SW 1271 (cell line): ENCODE measurements at places on chromosomes 6 and 20.
A peak's percentile ranks its signal among the peaks of the same experiment; 100 is the strongest.

GRCh38 chr20:40922865-40923264, 105.8 kb upstream of the TOP1 start:
- no peak for DNase-seq

- DNase-seq: no peak
These were observed 148.3 kb downstream of the TFAP2B start for GRCh38 chr6:50966986-50967385.

DNA sequence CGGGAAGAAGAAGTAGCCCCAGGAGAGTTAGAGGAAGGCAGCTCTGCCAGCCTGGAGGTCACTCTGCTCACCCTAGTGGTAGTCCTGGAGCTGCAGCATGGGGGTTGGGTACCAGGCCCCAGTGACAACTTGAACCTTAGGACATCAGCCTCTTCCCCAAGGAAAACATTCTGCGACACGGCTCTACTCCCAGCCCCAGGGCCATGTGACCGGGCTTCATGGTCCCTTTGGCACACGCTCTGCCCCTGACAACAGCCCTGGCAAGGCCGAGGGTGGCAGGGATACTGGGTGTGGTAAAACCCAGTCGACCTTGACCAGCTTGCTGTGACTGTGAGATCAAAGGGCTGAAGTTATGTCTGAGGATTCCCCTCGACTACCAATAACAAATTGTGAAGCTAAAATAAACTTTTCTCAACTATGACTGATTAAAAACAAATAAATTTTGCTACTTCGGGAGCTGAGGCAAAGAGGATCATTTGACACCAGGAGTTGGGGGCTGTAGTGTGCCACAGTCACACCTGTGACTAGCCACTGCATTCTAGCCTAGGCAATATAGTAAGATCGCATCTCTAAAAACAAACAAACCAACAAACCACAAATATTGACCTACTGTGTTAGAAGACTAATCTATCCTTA, 24.4 kb upstream of the ARID1B start:
- no peak for DNase-seq

- no peak for DNase-seq
These were observed 42.0 kb upstream of the KIF16B start for GRCh38 chr20:16615199-16615598.

GRCh38 chr20:23120936-23121750, 35.0 kb upstream of the CD93 start:
- no peak for DNase-seq

- DNase-seq: no peak
These were observed 10.2 kb upstream of the SLC22A3 start for GRCh38 chr6:160337991-160338390.

- DNase-seq: no peak
These were observed 106.2 kb downstream of the ERMARD start for GRCh38 chr6:169857343-169858292.

DNA sequence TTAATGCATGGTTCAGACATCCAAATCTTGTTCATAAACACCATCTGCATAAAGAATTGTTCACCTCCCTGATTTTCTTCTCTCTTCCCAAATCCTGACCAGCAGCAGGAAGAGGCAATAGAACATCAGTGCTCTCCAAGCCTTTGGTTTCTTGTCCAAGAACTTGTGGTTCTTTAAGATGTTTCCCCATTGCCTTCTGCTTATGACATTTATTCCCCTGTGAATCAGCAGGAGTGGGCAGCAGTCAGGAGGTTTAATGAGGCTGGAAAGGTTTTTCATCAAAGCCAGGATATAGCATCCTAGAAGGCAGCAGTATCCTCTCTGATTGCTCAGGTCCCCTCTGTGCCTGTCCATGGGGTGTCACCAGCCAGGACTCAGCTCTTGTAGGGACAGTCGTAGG, 5.3 kb downstream of the HDDC2 start:
- no peak for DNase-seq

GRCh38 chr20:42429761-42430458, 759.8 kb downstream of the PTPRT start:
- DNase-seq: no peak

DNA sequence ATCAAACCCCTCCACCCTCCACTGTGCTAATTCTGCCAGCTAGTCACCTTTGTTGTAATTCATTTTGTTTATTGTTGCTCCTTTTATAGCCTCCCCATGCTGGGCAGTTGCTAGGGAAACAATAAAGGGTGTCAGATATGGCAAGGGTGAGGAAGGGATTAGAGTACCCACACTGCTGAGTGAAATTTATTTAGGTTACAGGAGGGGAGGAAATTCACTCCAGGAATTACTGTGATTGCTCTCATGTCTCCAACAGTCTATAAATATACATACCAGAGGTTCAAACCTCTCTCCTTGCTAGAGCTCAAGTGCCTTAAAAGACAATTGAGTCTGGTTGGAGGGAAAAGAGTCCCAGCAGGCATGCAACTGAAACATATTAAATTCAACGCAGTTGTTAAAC, 90.6 kb upstream of the ADGRF1 start:
- DNase-seq: no peak

DNA sequence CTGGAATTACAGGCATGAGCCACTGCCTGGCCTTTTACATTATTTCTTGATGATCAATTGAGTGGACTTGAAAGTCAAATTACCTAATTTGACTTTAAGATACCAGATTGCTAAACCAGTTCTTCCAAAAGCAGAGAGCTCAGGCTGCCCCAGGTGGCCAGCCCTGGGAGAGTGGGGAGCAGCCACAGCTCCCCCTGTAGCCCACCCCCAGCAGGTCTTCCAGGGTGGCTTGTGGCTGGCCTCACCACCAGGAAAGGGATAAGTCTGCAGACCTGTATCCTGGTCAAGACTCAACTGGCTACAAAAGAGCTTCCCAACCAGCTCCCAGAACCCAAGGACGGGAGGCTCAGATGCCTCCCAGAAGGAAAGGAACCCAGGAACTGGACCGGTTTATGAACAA, 23.8 kb upstream of the AKAP12 start:
- no peak for DNase-seq

- no peak for DNase-seq
These were observed 6.3 kb upstream of the ZKSCAN8 start for GRCh38 chr6:28135393-28135792.

DNA sequence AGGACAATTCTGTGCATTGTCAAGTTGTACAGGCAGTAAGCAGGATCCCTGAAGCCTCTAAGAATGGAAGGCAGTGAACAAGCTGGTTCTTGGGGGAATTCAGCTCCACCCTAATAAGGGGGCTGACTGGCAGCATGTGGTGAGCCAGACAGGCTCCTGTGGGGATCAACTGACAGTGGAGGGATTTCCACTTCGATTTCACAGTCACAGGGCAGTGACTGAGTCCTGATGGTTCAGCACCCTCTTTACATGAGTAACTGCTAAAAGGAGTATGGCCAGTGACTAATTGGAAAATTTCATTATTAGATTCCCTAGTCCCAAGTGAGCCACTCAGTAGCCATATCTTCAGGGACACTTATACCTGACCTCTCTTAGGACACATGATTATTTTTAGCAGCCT, 78.4 kb downstream of the NDUFAF5 start:
- DNase-seq: no peak

DNA sequence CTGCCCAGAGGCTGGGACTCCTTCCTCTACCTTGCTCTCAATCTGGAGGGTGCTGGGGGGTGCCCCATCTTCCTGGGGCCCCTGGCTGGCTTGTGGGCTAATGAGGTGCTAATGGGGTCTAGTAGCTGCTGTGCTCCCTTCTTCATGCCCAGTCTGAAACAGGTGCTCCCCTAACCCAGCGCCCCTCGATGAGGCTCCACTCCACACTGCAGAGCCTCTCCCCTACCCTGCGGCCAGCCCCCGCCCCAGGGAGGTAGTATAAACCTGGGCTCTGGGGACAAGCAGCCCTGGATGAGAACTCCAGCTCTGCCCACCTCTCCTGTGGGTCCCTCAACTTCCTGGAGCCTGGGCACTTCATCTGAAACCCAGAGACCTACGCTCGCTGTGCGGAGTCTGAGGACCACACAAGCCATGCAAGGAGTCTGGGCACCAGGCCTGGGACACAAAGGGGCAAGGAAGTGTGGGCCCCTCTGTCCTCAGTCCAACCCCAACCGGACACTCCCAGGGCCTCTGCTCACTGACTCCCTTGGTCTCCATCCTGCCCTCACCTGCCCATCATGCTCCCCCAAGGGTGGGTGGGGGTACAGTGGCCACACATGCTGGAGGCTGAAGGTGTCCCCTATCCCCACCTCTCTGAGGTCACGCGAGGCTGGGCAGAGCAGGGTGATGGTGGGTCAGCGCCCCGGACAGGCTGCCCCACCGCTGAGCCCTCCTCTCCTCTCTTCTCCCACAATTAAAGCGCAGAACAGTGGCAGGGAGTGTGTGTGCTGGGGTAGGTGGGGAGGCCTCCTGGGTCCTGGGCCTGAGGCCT, 6.1 kb downstream of the RPL10A start:
- DNase-seq: no peak

GRCh38 chr6:123306334-123306733, 310.3 kb downstream of the CLVS2 start:
- no peak for DNase-seq

- no peak for DNase-seq
These were observed 34.3 kb downstream of the SNX5 start for GRCh38 chr20:17934141-17934862.

DNA sequence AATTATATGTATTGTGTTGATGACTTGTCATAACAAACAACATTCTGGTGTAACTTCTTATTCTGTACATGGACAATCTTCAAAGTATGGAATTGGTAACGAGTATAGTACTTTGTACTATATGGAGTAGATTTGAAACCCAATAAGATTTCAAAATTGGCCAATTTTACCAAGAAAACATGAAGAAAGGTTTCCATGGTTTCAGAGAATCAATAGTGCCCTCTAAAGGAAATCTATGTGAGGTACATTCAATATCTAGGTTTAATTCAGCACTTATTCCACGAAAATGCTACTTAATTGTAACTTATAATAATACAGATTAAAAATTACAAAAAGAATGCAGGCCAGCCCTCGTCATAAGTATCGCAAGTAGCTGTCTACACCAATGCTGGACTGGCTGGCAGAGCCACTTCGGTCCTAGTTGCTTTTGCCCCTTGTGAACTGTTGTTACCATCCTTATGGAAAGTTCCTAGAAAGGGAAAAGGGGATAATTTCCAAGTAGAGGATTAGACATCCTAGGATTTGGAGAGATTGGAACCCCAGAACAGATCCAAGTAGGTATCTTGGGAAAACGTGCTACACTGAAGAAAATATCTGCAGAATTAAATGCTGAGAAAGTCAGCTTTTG, 70.9 kb downstream of the LCA5 start:
- peak; percentile 40 for DNase-seq

DNA sequence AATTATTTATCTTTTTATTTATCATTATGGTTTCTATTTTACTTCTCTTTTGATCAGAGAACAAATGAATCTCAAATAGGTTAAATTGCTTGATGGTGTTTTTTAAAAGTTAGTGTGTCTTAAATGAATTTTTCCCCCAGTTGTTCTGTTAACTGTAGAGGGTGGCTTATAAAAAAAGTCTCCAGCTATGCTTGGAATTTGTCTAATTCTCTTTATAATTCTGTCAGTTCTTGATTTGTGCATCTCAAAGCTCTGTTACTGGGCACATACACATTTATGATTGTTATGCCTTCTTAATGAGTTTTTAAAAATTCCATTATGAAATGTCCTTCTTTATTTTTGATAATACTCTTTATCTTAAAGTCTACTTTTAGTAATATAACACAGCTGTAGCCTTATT, 58.0 kb downstream of the LIN28B start:
- DNase-seq: no peak

GRCh38 chr6:29941016-29941415, 1.3 kb upstream of the HLA-A start:
- DNase-seq: no peak

DNA sequence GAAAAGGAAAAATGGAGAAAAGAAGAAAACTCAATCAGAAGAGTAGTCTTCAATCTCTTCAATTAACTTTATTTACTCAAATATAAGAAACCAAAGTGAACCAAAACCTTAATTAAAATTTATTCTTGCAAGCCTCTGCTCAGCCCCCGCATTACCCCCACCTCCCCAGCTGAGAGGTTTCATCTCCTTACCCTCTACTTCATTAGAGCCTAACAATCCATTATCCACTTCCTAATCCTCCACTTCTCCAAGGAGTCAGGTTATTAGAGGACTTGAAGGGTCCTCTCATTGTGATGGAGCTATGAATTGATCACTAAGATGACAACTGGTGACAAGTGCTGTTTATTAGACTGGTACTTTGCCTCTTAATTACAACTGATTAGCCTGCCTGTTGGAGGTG, 956.5 kb downstream of the TFAP2A start:
- DNase-seq: no peak

GRCh38 chr6:122647765-122648164, 37.6 kb downstream of the PKIB start:
- no peak for DNase-seq

- DNase-seq: no peak
These were observed 182.5 kb downstream of the ATXN1 start for GRCh38 chr6:16578695-16579285.

DNA sequence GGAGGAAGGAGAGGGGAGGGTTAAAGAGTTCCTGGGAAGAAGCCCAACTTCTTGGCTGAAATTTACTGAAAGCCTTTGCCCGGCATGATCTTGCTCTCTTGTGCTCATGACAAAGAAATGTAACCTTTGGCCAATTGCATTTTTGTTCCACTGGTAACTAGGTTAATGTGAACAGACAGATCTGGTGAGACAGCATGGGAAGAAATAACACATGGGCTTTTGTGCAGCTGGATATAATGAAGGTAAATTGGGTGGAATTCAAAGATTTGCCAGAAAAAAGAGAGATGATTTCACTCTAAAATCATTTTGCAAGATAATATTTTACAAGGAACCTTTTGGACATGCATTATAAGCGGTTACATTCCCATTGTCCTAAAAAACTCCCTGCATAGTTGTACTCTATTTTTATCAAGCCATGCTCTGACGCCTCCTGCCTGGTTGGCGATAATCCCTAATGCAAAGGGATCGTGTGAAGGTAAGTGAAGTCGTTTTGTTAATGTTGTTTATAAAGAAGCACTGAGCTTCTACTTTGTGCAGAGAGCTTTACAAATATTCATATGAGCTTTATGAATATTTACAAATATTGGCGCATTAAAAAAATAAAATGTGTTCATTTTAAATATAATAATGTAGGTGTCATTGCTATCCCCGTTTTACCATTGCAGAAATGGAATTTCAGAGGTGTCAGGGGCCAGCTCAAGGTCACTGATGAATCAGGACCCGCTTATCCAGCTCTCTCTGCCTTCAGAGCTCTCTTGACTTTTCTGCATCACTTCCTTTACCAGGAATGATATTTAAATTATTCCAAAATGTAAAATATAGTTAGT, 161.3 kb upstream of the AGPAT4 start:
- peak; percentile 6 for DNase-seq
